ENCODE measurements at places on chromosomes 3 and 15.
A peak's percentile ranks its signal among the peaks of the same experiment; 100 is the strongest.

DNA sequence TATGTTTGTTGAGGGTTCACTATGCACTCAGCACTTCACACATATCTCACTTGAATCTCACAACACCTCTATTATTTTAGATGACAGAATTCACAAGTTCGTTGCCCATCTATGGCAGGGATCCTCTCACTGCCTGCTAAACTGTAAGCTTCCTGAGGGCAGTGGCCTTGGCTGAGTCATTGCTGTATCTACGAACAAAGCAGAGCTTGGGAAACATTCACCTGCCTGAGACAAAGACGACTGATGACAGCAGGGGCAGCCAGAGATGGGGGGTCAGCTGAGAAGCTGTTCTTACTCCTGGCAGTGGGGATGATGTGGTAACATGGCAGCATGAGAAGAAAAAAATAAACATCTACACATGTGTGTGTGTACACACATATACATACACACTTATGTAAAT, 125.5 kb upstream of the NMNAT3 start:
- DNase-seq, result no peak
- H3K4me3 ChIP-seq, result no peak overlapping the region
- no peaks in the 10 kb centered on the region for H3K4me1 ChIP-seq
- H3K27me3 ChIP-seq, result no peaks in the 10 kb centered on the region
- no peak overlapping the region for H3K27ac ChIP-seq

DNA sequence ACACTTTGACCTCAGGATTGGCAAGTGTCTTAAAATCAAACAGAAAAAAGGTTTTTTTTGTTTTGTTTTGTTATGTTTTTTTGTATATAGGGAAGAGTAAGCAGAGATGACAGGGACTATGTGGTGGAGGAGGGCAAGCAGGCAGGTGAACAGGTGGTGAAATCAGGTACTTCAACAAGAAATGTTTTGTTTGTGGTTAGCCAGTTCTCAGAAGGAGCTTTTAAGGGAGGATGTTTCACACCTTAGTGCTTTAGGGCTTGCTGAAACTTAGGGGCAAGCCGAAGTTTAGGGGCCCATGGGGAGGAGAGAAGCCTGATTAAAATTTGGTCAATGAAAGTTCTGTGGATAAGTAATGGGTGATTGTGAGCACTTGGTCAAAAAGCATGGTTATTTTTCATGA, 370.7 kb upstream of the SLCO3A1 start:
- H3K4me3 ChIP-seq, result peak overlapping the region; percentile 54
- H3K27ac ChIP-seq, result peak overlapping the region; percentile 63
- peaks cover 77% of the 10 kb centered on the region for H3K4me1 ChIP-seq
- peaks cover 47% of the 10 kb centered on the region for H3K36me3 ChIP-seq

DNA sequence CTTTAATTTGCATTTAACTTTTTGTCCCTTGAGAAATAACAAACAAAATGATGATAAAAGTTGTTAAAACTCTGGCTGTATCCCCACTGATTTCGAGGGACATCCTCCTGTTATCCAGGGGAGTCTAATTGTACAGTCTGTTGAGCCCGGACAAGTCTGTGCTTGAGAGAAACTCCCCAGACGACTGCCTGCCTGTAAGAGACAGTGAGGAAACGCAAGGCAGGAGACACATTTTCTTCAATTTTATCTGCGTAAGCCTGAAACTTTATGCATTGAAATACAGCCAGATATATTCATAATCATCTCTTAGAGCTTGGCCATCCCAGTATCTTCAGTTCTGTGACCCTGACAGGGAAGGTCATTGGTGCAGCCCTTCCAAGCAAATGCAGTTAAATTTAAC, 97.7 kb downstream of the ROBO2 start:
- no peak overlapping the region for H3K27ac ChIP-seq
- H3K27me3 ChIP-seq, result no peaks in the 10 kb centered on the region
- no peaks in the 10 kb centered on the region for H3K36me3 ChIP-seq

- no peak overlapping the region for H3K4me3 ChIP-seq
- no peaks in the 10 kb centered on the region for H3K4me1 ChIP-seq
- no peak for DNase-seq
- no peaks in the 10 kb centered on the region for H3K36me3 ChIP-seq
- no peaks in the 10 kb centered on the region for H3K27me3 ChIP-seq
- no peak overlapping the region for H3K27ac ChIP-seq
Measured at GRCh38 chr3:169405076-169405475, 258.4 kb downstream of the MECOM start.

- no peak overlapping the region for H3K27ac ChIP-seq
- no peak overlapping the region for H3K4me3 ChIP-seq
- no peak for DNase-seq
- H3K36me3 ChIP-seq, result peaks cover 55% of the 10 kb centered on the region
Measured at GRCh38 chr3:14156201-14156600, 22.2 kb downstream of the XPC start.

- peak; percentile 66 for DNase-seq
- H3K4me1 ChIP-seq, result peaks cover 39% of the 10 kb centered on the region
- H3K4me3 ChIP-seq, result no peak overlapping the region
- H3K27ac ChIP-seq, result peak overlapping the region; percentile 72
Measured at GRCh38 chr3:47057212-47057671, 77.8 kb downstream of the NBEAL2 start.

GRCh38 chr15:72368899-72369298, 6.9 kb downstream of the HEXA start:
- no peak overlapping the region for H3K27ac ChIP-seq
- no peak overlapping the region for H3K4me3 ChIP-seq
- H3K36me3 ChIP-seq, result peaks cover 34% of the 10 kb centered on the region
- no peak for DNase-seq

- peaks cover 38% of the 10 kb centered on the region for H3K4me1 ChIP-seq
- peak overlapping the region; percentile 81 for H3K27ac ChIP-seq
- no peak for DNase-seq
- peak overlapping the region; percentile 75 for H3K4me3 ChIP-seq
Measured at GRCh38 chr3:126476166-126477060, 722 bp upstream of the ZXDC start.

DNA sequence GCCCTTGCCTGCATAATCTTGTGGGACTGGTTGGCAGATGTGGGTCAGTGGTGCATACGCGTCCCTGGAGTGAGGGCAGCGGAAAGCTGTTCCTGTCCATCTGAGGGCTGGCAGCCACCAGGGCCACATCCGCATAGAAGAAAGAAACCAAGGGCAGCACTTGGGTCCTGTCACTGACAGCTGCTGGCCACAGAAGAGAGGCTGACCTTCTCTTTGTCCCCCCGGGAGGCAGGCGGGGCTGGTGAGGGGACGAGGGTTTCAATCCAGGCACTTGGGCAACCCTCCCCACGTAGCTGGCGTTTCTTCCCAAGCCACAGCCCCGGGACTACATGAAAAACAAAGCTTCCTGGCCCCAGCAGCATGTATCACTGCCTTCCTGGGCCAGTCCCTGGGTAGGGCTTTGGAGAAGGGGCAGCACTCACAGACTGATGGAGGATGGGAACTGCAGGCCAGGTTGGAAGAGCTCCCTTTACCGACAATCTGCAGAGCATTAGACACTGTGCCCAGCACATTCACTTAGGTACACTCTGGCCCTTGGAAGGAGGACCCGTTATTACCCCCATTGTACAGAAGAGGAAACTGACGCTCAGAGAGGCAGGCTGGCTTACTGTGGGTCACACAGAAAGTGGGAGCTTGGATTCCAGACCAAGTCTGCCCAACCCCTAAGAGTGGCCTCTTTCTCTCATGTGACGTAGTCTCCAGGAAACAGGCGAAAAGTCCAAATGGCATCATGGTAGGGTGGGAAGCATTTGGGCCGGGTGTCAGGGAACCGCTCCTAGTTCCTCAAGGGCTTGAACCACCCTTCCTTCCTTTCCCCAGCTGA, 78.8 kb upstream of the SLC6A6 start:
- no peak for DNase-seq
- H3K36me3 ChIP-seq, result no peaks in the 10 kb centered on the region
- no peak overlapping the region for H3K4me3 ChIP-seq

DNA sequence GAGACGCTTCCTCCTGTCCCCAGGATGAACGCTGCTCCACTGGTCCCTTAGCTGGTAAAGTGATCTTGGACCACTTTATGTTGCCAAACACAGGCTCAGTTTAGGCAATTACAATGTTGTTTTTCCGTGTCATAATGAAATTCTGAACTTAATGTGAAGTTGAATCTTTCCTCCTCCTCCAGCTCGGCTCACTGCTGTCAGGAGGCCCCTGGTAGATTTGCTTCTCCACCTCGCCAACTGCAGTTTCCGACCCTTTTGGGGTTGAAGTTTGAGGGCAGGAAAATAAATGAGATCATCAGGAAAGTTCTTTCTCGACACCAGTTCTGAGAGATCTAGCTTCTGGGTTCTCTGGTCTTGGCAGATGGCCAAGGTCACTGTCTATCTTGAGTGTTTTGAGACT, 27.8 kb downstream of the CFAP161 start:
- peaks cover 30% of the 10 kb centered on the region for H3K4me1 ChIP-seq
- no peak overlapping the region for H3K4me3 ChIP-seq
- peaks cover 5% of the 10 kb centered on the region for H3K27me3 ChIP-seq
- H3K27ac ChIP-seq, result no peak overlapping the region
- no peak for DNase-seq

GRCh38 chr3:69193749-69194148, 71.4 kb upstream of the LMOD3 start:
- H3K36me3 ChIP-seq, result peaks cover 72% of the 10 kb centered on the region
- DNase-seq, result no peak
- peak overlapping the region; percentile 11 for H3K27ac ChIP-seq
- H3K27me3 ChIP-seq, result no peaks in the 10 kb centered on the region
- H3K4me3 ChIP-seq, result no peak overlapping the region

GRCh38 chr3:142934887-142935269, 28.6 kb downstream of the PAQR9 start:
- H3K4me1 ChIP-seq, result no peaks in the 10 kb centered on the region
- no peak overlapping the region for H3K27ac ChIP-seq
- H3K27me3 ChIP-seq, result peaks cover 8% of the 10 kb centered on the region
- no peak for DNase-seq
- no peaks in the 10 kb centered on the region for H3K36me3 ChIP-seq
- H3K4me3 ChIP-seq, result no peak overlapping the region

- H3K27ac ChIP-seq, result no peak overlapping the region
- peaks cover 56% of the 10 kb centered on the region for H3K27me3 ChIP-seq
- H3K4me1 ChIP-seq, result peaks cover 4% of the 10 kb centered on the region
- DNase-seq, result no peak
- no peaks in the 10 kb centered on the region for H3K36me3 ChIP-seq
Measured at GRCh38 chr3:194224471-194225417, 88.8 kb downstream of the HES1 start.

DNA sequence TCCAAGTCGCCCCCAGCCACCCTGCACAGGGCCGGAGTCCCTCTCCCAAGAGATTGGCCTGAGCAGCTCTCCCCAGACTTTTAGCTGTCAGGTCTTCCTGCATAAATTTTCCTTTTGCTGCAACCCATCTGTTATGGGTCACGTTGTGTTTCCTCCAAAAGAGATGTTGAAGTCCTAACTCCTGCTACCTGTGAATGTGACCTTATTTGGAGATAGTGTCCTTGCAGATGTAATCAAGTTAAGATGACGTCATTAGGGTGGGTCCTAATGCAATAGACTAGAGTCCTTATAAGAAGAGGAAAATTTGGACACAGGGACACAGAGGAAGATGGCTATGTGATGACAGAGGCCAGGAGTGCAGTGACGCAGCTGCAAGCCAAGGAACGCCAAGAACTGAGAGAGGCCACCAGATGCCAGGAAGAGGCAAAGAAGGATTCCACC, 13.2 kb upstream of the SLC6A6 start:
- no peak for DNase-seq
- H3K4me3 ChIP-seq, result no peak overlapping the region
- H3K4me1 ChIP-seq, result no peaks in the 10 kb centered on the region
- H3K27me3 ChIP-seq, result peaks cover 38% of the 10 kb centered on the region
- H3K27ac ChIP-seq, result no peak overlapping the region
- no peaks in the 10 kb centered on the region for H3K36me3 ChIP-seq

GRCh38 chr3:48408823-48409281, 21.0 kb downstream of the PLXNB1 start:
- H3K27ac ChIP-seq, result no peak overlapping the region
- no peaks in the 10 kb centered on the region for H3K36me3 ChIP-seq
- no peak overlapping the region for H3K4me3 ChIP-seq
- no peak for DNase-seq

- DNase-seq, result no peak
- H3K27me3 ChIP-seq, result no peaks in the 10 kb centered on the region
- no peak overlapping the region for H3K27ac ChIP-seq
- H3K4me1 ChIP-seq, result no peaks in the 10 kb centered on the region
- no peak overlapping the region for H3K4me3 ChIP-seq
Measured at GRCh38 chr3:82940124-82940523, 1178.7 kb upstream of the GBE1 start.

GRCh38 chr3:172271386-172271976, 176.8 kb downstream of the GHSR start:
- H3K27ac ChIP-seq, result no peak overlapping the region
- H3K36me3 ChIP-seq, result no peaks in the 10 kb centered on the region
- H3K27me3 ChIP-seq, result no peaks in the 10 kb centered on the region
- no peaks in the 10 kb centered on the region for H3K4me1 ChIP-seq
- DNase-seq, result no peak

GRCh38 chr15:85622221-85622831, 172.4 kb downstream of the KLHL25 start:
- H3K4me1 ChIP-seq, result peaks cover 46% of the 10 kb centered on the region
- no peaks in the 10 kb centered on the region for H3K27me3 ChIP-seq
- DNase-seq, result no peak
- no peak overlapping the region for H3K27ac ChIP-seq
- H3K36me3 ChIP-seq, result peaks cover 25% of the 10 kb centered on the region

DNA sequence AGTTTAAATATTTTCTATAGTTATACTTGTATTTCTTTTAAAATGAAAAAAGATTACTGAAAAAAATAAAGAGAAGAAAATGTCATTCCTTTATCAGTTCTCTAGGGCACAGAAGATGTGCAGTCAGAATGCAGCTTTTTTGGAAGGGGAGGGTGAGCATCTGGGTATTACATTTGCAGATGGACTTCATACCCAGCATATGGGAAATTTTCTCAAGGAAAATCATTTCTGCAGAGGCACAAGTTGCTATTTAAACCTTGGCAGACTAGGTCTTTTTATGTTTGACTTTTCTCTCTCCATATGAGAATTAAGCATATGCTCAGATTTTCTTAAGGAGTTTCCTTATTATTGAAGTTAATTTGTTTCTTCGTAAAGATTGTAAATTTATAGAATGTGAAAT, 39.5 kb upstream of the ZNF385D start:
- no peak overlapping the region for H3K4me3 ChIP-seq
- no peak overlapping the region for H3K27ac ChIP-seq
- H3K4me1 ChIP-seq, result no peaks in the 10 kb centered on the region
- no peaks in the 10 kb centered on the region for H3K36me3 ChIP-seq

GRCh38 chr3:30643763-30644462, 37.5 kb downstream of the TGFBR2 start:
- peaks cover 63% of the 10 kb centered on the region for H3K36me3 ChIP-seq
- H3K4me1 ChIP-seq, result peaks cover 98% of the 10 kb centered on the region
- H3K4me3 ChIP-seq, result peak overlapping the region; percentile 59
- peak overlapping the region; percentile 93 for H3K27ac ChIP-seq

DNA sequence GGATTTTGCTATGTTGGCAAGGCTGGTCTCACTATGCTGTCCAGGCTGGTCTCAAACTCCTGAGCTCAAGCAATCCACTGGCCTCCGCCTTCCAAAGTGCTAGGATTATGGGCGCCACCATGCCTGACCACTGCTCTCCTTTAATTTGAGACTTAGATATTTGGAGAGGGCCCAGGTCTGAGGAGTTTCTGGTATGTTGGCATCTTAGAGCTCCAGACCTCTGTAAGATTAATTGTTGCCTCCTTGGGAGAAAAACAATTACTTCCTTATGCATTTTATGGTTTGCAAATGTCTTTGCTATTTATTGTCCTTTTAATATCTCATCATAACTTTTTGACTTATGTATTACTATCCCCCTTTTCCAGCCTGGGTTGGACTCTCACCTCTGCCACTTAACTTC, 2.9 kb downstream of the ZNF774 start:
- DNase-seq, result no peak
- H3K4me3 ChIP-seq, result no peak overlapping the region
- H3K36me3 ChIP-seq, result peaks cover 2% of the 10 kb centered on the region
- peaks cover 3% of the 10 kb centered on the region for H3K27me3 ChIP-seq
- peaks cover 36% of the 10 kb centered on the region for H3K4me1 ChIP-seq
- H3K27ac ChIP-seq, result no peak overlapping the region
